ENCODE measurements at places on chromosomes 12 and 14. TPM values are rescaled to one million over a fixed set of nuclear protein-coding genes. Genes with fewer than 3 reads are reported as not detected.

Gene PMCH
- not detected for total RNA-seq

Gene TSPAN19
- total RNA-seq: not detected

Gene FAM90A1
- 0.16 TPM for total RNA-seq

Gene ASB2
- 0.24 TPM for total RNA-seq

Gene SIRT4
- total RNA-seq: 0.71 TPM

Gene ZNF705A
- total RNA-seq: not detected

Gene AICDA
- 0.17 TPM for total RNA-seq

Gene ARHGAP9
- total RNA-seq: 0.60 TPM

Gene SERPINA10
- total RNA-seq: not detected

Gene KRT8
- 4,552 TPM for total RNA-seq

Gene RIN3
- total RNA-seq: 21.5 TPM

Gene TESPA1
- not detected for total RNA-seq

Gene RALGAPA1
- 6.4 TPM for total RNA-seq

Gene ARHGEF25
- 5.5 TPM for total RNA-seq

Gene FAM181A
- not detected for total RNA-seq

Gene PRMT5
- total RNA-seq: 99.0 TPM

Gene PPTC7
- total RNA-seq: 32.0 TPM

Gene POTEM
- not detected for total RNA-seq

Gene IL22
- total RNA-seq: not detected

Gene FAR2
- total RNA-seq: not detected

Gene BIN2
- total RNA-seq: 0.08 TPM

Gene CD163L1
- 0.53 TPM for total RNA-seq

Gene ERBB3
- total RNA-seq: 2.4 TPM

Gene NOVA1
- 4.7 TPM for total RNA-seq

Gene ITGB7
- 0.46 TPM for total RNA-seq

Gene PSMA6
- 278 TPM for total RNA-seq

Gene SYT1
- 6.1 TPM for total RNA-seq

Gene ZNF26
- total RNA-seq: 8.8 TPM

Gene ARF3
- 159 TPM for total RNA-seq

Gene VDR
- total RNA-seq: 3.5 TPM

Gene PLA2G1B
- not detected for total RNA-seq

Gene MRPS35
- 100 TPM for total RNA-seq

Gene OR6C4
- total RNA-seq: not detected

Gene PTPN21
- total RNA-seq: 9.0 TPM

Gene MYF5
- not detected for total RNA-seq

Gene TCTN2
- 12.1 TPM for total RNA-seq

Gene SLC25A21
- 0.98 TPM for total RNA-seq

Gene RD3L
- not detected for total RNA-seq

Gene FAM186B
- 0.11 TPM for total RNA-seq

Gene PPM1H
- total RNA-seq: 6.2 TPM

Gene CLEC4A
- total RNA-seq: not detected

Gene NID2
- 41.7 TPM for total RNA-seq

Gene RNFT2
- 2.5 TPM for total RNA-seq

Gene KERA
- not detected for total RNA-seq

Gene PTHLH
- 14.2 TPM for total RNA-seq

Gene AMIGO2
- total RNA-seq: 69.7 TPM

Gene ARPC3
- 436 TPM for total RNA-seq

Gene PRH2
- not detected for total RNA-seq

Gene CLEC4D
- total RNA-seq: not detected

Gene HOXC12
- total RNA-seq: not detected

Gene TMEM132D
- total RNA-seq: not detected

Gene LRCOL1
- total RNA-seq: not detected

Gene ING4
- 14.7 TPM for total RNA-seq

Gene NANOG
- total RNA-seq: not detected

Gene EXOC3L4
- 2.3 TPM for total RNA-seq

Gene CLEC1B
- total RNA-seq: not detected

Gene AKAP5
- 0.36 TPM for total RNA-seq

Gene GARIN6
- not detected for total RNA-seq

Gene HOXC11
- 0.62 TPM for total RNA-seq
